Stimulated activated CD8-positive, alpha-beta memory T cell treated with anti-CD3 and anti-CD28 coated beads, Interleukin-4, amount 100 ng/mL, for 1 hour (primary cell): ENCODE measurements at places on chromosomes 12 and 14.

DNA sequence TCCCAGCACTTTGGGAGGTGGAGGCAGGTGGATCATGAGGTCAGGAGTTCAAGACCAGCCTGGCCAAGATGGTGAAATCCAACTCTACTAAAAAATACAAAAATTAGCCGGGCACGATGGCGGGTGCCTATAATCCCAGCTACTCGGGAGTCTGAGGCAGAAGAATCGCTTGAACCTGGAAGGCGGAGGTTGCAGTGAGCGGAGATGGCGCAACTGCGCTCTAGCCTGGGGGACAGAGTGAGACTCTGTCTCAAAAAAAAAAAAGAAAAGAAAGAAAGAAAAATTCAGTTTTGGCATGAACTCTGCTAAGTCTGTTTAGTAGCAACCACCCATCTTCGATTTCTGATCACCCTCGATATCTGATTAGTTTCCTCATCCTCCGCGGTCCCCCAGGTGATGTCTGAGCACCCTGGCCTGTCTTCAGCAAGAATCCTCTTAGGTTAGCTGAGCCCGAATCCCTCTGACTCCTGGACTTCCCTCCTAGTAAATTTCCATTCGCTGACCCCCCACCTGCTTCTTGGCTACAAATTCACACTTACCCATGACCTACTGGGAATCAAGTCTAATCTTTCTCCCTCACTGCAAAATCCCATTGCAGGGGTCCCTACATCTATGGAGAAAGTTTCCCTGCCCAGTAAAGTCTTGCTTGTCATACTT, 879 bp upstream of the HSPB8 start:
- DNase-seq = no peak

DNA sequence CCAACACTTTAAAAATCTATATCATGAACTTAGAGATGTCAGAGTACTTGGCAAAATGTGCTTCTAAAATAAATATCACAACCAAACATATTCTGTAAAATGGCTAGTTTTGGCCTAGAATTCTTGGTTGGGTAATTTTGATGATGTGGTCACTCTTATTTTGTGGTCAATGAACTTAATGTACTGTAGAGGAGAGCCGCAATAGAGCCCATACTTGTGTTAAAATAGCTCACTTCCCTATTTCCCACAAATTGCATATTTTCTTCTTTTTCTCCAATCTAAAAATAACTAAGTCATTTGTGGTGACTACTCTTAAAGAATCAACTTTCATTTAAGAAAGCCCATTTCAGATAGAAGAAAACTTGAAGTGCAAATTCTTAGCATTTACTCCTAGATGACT, 619.4 kb downstream of the CCER1 start:
- DNase-seq = no peak

GRCh38 chr12:44667461-44667860, 208.7 kb downstream of the NELL2 start:
- no peak for DNase-seq

GRCh38 chr14:100193417-100194357, 34.2 kb upstream of the DEGS2 start:
- no peak for DNase-seq

- no peak for DNase-seq
Measured at GRCh38 chr14:77238356-77238755, 32.6 kb downstream of the NGB start.

DNA sequence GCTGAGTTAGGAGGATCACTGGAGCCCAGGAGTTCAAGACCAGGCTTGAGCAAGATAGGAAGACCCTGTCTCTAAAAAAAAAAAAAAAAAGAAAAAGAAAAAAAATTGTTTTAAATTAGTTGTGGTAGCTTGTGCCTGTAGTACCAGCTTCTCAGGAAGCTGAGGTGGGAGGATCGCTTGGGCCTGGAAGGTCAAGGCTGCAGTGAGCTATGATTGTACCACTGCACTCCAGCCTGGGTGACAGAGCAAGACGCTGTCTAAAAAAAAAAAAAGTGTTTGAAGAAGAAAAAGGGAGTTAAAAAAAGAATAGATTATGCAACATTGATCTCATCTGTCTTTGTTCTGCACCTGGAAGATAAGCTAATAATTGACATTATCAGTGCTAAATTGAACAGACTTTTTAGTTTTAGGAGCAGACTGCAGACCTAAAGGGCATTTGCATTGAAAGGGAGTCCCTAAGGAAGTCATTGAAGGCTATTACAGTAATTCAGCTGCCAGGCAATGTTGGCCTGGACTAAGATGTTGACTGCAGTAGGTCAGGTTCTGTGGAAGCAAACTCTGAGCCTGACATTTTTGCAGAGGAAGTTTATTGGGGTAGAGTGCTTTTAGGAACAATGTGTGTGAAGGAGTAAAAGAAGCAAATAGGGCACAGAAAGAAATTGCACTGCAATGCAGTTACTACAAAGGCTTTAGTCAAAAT, 215.8 kb downstream of the PCNX1 start:
- no peak for DNase-seq

- no peak for DNase-seq
Measured at GRCh38 chr12:54932691-54933090, 51.9 kb downstream of the TESPA1 start.

GRCh38 chr14:104795781-104796686, 486 bp upstream of the AKT1 start:
- DNase-seq = peak; percentile 23

DNA sequence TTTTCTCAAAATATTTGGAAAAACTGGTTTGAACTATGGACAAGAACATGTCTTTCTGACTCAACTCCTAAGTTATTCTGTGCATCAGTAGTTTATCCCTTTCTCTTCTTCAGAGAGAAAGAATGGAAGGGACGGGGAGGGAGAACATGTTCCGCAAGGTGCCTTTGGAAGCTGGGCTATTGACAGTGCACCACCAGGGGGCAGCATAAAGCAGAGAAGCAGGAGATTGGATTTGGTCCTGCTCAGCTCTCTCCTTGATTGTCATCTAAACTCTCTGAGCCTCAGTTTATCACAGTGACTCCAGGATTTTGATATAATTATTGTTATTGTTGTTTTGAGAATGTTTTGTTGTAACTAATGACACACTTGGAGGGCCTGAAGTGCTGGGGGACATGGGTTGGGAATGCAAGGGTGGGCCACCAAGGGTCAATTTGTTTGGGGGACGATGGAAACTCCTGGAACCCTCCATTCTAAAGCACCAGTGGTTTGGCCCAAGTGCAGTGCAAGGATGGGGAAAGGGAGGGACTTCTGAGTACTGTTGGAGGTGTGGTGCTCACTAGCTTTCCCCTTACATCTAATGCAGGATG, 45.3 kb upstream of the ANO6 start:
- DNase-seq = peak; percentile 62

GRCh38 chr12:57623811-57624390, 9.1 kb downstream of the B4GALNT1 start:
- no peak for DNase-seq

DNA sequence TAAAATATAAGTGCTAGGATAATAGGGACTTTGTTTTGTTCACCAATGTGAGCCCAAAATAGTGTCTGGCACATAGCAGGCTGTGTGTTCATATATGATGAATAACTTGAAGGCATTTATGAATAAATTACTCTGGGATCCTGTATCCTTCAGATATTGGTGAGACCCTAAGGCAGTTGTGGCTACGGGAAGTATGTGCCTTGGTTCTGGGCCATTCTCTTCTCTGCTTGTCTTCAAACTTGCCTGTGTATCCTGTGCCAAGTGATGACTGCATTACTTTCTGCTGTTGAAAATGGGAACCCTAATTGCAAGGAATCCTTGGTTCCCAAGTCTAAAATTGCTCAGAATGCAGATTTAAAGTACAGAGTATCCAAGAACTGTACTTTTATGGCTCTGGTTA, 67.6 kb upstream of the KTN1 start:
- no peak for DNase-seq
